ENCODE measurements at places on chromosomes 2 and 18.

- H3K27me3 ChIP-seq: peaks cover 6% of the 10 kb centered on the region
- no peak for DNase-seq
- H3K36me3 ChIP-seq: peaks cover 30% of the 10 kb centered on the region
These were observed 30.4 kb downstream of the SRSF7 start for GRCh38 chr2:38720613-38721241.

- DNase-seq: no peak
- H3K27ac ChIP-seq: peak overlapping the region; percentile 68
- H3K27me3 ChIP-seq: peaks cover 6% of the 10 kb centered on the region
- H3K4me1 ChIP-seq: peaks cover 43% of the 10 kb centered on the region
These were observed 542 bp upstream of the RNF103 start for GRCh38 chr2:86624267-86624547.

- no peak overlapping the region for H3K4me3 ChIP-seq
- peaks cover 2% of the 10 kb centered on the region for H3K27me3 ChIP-seq
- DNase-seq: peak; percentile 31
- H3K4me1 ChIP-seq: no peaks in the 10 kb centered on the region
- H3K27ac ChIP-seq: no peak overlapping the region
- H3K36me3 ChIP-seq: no peaks in the 10 kb centered on the region
These were observed 52.2 kb upstream of the KCNH7 start for GRCh38 chr2:162890690-162891311.

- H3K27me3 ChIP-seq: peaks cover 9% of the 10 kb centered on the region
- peak; percentile 55 for DNase-seq
- no peaks in the 10 kb centered on the region for H3K36me3 ChIP-seq
- H3K4me3 ChIP-seq: peak overlapping the region; percentile 80
These were observed 5.5 kb downstream of the SALL3 start for GRCh38 chr18:78984941-78985784.

DNA sequence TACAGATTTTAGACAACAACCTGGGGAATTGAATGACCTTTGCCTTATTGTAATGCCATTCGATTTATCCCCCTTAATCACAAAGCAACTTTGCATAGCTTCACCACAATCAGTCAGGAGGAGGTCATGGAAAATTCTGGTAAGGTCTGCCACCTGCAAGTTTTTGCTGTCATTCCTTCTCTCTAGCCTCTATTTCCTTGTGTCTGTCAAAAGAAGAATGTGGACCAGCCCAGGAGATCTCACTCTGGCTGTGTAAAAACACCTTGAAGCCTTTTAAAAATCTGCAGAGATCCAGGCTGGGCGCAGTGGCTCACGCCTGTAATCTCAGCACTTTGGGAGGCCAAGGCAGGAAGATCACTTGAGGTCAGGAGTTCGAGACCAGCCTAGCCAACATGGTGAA lies 74.1 kb upstream of the BZW1 start:
- no peak for DNase-seq
- H3K27ac ChIP-seq: no peak overlapping the region

DNA sequence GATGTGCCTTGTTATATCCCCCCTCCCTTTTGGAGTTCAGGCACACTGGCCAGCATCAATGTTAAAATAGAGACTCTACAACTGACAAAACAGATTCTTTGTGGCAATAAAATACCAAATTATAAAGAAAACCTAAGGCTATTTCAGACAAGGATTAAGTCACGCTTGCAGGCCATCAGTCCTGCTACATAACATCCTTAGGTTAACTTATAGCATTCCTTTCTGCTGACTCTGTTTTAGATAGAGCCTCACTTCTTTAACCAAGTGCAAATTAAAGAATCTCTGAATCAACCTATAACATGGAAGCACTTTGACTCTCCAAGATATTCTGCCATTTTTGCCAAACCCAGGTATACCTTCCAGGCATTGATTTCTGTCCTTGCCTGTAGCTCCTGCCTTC lies 784.6 kb downstream of the RNF144A start:
- no peaks in the 10 kb centered on the region for H3K36me3 ChIP-seq
- H3K4me3 ChIP-seq: no peak overlapping the region
- peaks cover 6% of the 10 kb centered on the region for H3K27me3 ChIP-seq
- DNase-seq: no peak

DNA sequence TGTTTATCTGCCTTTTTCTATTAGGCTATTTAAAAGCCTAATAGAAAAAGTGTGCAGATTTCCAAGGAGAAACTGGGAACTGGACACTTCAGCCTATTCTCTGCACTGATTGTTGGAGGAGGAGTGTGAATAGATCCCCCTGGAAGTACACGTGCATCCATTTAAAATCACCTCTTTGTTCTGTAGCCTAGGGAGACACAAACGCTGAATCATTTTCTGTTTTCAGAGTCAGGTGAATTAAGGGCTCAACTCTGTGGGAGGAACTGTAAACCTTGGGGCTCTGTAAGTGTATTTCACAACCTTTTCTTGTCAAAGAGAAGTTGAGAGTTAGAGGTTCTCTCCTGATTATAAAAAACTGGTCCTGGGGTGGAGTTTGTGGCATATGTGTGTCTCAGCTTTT lies 159.7 kb downstream of the SPAG16 start:
- DNase-seq: no peak
- H3K4me3 ChIP-seq: no peak overlapping the region
- H3K4me1 ChIP-seq: no peaks in the 10 kb centered on the region
- H3K27me3 ChIP-seq: no peaks in the 10 kb centered on the region
- H3K36me3 ChIP-seq: no peaks in the 10 kb centered on the region

- no peak overlapping the region for H3K4me3 ChIP-seq
- no peak overlapping the region for H3K27ac ChIP-seq
- H3K36me3 ChIP-seq: no peaks in the 10 kb centered on the region
These were observed 111.8 kb upstream of the DCC start for GRCh38 chr18:52228166-52228565.

DNA sequence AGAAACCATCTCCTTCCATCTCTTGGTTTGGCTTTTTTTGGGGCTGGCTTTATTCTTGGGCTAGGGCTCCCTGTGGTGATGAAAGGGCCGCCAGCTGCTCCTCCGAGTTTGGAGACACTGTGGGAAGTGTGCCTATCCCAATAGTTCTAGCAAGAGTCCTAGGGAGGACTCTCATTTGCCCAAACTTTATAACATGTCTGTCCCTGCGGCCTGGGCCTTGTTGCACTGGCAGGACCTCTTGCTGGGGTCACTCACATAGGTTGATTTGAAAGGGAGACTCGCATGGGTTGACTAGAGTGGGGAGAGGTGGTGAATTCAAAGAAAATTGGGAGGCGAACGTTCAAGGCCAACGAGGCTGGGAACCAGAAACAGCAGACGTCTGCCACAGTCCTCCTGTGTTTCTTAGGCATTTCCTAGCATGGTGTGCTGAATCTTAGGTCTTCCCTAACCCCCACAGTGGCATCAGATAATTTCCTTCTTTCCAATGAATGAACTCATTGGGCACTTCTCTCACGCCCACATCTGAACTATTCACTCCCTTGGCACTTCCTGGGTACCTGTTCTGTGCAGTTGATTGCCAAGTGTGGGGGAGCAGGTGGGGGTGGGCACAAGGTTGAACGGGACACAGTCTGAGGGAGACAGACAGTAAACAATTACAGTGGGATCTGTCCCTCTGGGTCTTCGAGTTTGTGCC lies 26.8 kb downstream of the NIFK start:
- peaks cover 8% of the 10 kb centered on the region for H3K27me3 ChIP-seq
- DNase-seq: no peak
- no peaks in the 10 kb centered on the region for H3K36me3 ChIP-seq
- no peak overlapping the region for H3K4me3 ChIP-seq
- no peak overlapping the region for H3K27ac ChIP-seq
- H3K4me1 ChIP-seq: peaks cover 48% of the 10 kb centered on the region

- H3K27ac ChIP-seq: no peak overlapping the region
- H3K4me1 ChIP-seq: peaks cover 20% of the 10 kb centered on the region
- no peaks in the 10 kb centered on the region for H3K27me3 ChIP-seq
- no peak for DNase-seq
- no peak overlapping the region for H3K4me3 ChIP-seq
- peaks cover 88% of the 10 kb centered on the region for H3K36me3 ChIP-seq
These were observed 80.6 kb upstream of the EML6 start for GRCh38 chr2:54642677-54643430.

GRCh38 chr2:25250331-25251070 lies 82.1 kb upstream of the POMC start:
- H3K4me1 ChIP-seq: peaks cover 56% of the 10 kb centered on the region
- H3K36me3 ChIP-seq: peaks cover 57% of the 10 kb centered on the region
- H3K27ac ChIP-seq: peak overlapping the region; percentile 74
- peak; percentile 51 for DNase-seq
- peaks cover 10% of the 10 kb centered on the region for H3K27me3 ChIP-seq
- H3K4me3 ChIP-seq: peak overlapping the region; percentile 89

DNA sequence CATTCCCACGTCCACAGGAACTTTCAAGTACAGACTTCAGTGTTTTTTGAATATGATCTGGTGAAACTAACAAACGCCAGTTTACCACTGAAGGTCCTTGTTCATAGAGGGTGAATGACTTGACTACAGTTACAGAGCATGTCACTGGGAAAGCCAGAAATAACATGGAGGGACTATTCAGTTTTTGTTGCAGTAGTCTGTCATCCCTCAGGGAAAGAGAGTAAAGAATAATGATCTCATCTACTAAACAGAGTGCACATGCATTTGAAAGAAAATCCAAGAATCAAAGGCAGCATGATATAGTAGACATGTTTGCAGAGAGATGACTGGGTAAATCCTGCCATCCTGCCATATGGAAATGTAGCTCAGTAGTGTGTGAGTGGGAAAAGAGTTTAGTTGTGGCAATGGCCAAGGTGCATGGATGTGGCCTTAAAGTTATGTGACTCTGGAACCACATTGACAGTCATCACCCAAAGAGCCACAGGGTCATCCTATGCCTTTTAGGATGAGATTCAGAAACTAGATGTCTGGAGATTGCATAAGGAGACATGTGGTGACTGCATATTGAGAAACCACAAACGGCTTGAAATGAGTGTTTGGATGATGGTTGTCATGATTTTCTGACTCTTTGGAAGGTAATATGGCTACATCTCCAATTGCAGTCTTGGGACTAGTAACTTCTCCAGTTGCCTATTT lies 125.3 kb upstream of the ZEB2 start:
- peaks cover 17% of the 10 kb centered on the region for H3K4me1 ChIP-seq
- no peaks in the 10 kb centered on the region for H3K27me3 ChIP-seq
- no peaks in the 10 kb centered on the region for H3K36me3 ChIP-seq
- H3K27ac ChIP-seq: no peak overlapping the region

- peak within 1 kb of the TSS; percentile 87 for H3K4me3 ChIP-seq
- peak; percentile 80 for DNase-seq
- H3K36me3 ChIP-seq: peaks cover 12% of the 10 kb centered on the region
- H3K27ac ChIP-seq: no peak within 1 kb of the TSS
- H3K4me1 ChIP-seq: peaks cover 77% of the 10 kb centered on the region
These were observed at the start of gene DGKD for GRCh38 chr2:233353769-233354499. Gene DGKD (plus strand): TSS chr2:233354494. CDS start chr2:233354519, 25 bp downstream.

- peak; percentile 11 for DNase-seq
- peak overlapping the region; percentile 60 for H3K27ac ChIP-seq
- H3K4me3 ChIP-seq: no peak overlapping the region
- peaks cover 49% of the 10 kb centered on the region for H3K4me1 ChIP-seq
These were observed 63.3 kb upstream of the CSRNP3 start for GRCh38 chr2:165406173-165406572.

DNA sequence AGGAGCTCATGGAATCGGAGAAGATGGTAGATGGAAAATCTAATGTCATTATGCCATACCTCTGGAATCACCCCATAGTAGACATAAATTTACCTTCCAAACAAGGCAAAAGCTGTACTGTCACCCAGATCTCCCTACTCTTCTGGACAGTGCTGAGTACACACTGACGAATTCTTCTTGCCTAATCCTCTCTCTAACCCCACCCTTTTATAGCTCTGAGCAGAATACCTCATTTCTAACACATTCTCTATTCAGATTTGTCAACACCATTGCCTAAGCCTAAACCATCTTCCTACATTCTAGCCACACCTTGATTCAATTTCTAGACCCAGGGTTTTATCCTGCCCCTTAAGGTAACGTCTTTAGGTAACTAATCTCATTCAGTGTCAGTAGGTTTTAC lies 321.0 kb upstream of the NRP2 start:
- H3K4me1 ChIP-seq: peaks cover 39% of the 10 kb centered on the region
- DNase-seq: no peak
- H3K36me3 ChIP-seq: no peaks in the 10 kb centered on the region
- no peak overlapping the region for H3K27ac ChIP-seq
- H3K4me3 ChIP-seq: no peak overlapping the region

DNA sequence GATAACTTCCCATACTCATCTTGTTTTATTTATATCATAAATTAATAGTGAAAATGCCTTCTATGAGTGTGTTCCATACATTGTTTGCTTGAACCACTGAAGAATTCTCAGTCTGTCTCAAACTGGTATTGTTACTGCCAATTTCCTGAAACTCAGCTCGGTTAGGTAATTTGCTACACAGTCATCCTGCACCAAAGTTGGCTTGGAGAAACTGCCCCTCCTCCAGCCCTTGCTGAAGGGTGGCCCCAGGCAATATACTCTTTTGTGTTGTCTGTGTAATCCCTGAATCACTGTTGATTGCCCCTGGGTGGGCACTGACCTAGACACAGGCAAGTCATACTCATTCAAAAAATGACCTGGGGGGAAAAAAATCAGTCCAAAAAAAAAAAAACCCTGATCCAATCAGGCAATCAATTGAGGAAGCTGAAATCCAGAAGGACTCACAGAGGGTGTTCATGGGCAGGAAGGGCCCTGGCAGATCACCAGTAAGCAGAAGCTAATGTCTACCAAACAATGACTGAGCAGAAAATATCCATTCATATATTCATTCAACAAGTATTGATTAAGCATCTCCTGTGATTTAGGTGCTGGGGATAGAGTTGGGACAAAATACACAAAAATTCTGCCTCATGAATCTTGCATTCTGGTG lies 3.8 kb upstream of the SESTD1 start:
- peaks cover 9% of the 10 kb centered on the region for H3K27me3 ChIP-seq
- no peaks in the 10 kb centered on the region for H3K36me3 ChIP-seq
- H3K4me3 ChIP-seq: no peak overlapping the region

DNA sequence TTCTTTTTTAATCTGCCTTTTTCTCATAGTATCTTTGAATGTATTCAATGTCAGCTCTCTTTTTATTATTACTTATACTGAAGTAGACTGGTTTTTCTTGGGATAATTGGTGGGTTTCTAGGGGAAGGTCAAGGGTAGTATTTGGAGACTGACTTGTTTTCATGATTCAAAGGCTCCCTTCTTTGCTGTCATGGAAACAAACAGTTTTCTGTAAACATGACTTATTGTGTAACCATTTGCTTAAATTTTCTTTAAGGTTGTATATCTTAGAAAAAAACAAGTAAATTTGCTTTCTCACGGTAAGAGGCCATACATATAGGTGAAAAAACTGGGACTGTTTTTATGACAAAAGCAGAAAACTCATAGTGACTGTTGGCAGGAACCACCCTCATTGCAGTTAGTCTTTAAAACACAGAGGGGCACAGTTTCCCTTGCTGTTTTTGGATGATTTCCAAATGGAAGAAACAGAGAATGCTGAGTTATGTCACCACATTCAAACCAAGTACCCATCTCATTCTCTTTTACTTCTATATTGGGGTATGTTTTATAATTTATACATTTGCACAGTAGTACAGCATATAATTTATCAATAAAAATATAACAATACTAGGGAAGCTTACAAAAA lies 5.8 kb upstream of the RDH14 start:
- H3K36me3 ChIP-seq: peaks cover 57% of the 10 kb centered on the region
- H3K27ac ChIP-seq: no peak overlapping the region
- H3K4me3 ChIP-seq: no peak overlapping the region
- peaks cover 14% of the 10 kb centered on the region for H3K4me1 ChIP-seq
- DNase-seq: no peak
- H3K27me3 ChIP-seq: no peaks in the 10 kb centered on the region
